Cerebellum (tissue), 4 donors: ENCODE measurements at places on chromosomes 16 and 17. TPM values are rescaled to one million over a fixed set of nuclear protein-coding genes. Genes with fewer than 3 reads are reported as not detected.
A peak's percentile ranks its signal among the peaks of the same experiment; 100 is the strongest.

- DNase-seq: no peak
Measured at GRCh38 chr17:58412961-58413586, 4.3 kb downstream of the RNF43 start.

GRCh38 chr17:45645330-45645729 lies 138.8 kb upstream of the CRHR1 start:
- DNase-seq: no peak

DNA sequence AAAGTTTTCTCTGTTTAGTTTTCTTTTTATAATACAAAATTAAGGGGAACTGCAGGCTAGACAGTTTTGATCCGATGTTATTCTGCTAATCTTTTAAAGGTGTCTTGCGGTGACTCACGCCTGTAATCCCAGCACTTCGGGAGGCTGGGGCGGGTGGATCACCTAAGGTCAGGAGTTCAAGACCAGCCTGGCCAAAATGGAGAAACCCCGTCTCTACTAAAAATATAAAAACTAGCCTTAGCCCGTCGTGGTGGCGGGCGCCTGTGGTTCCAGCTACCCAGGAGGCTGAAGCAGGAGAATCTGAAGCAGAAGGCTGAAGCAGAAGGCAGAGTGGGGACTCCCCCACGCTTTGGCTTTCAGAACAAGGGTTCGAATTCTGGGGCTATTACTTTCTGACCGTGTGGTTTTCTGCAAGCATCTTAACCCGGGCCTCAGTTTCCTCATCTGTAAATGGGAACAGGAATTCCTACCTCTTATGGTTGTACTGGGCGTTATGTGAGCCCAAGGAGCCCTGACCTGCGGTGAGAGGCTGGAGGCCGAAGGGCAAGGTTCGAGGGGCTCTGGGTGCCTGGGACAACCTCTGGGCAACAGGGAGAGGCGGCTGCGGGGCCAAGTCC lies 1.2 kb upstream of the KATNB1 start:
- no peak for DNase-seq

DNA sequence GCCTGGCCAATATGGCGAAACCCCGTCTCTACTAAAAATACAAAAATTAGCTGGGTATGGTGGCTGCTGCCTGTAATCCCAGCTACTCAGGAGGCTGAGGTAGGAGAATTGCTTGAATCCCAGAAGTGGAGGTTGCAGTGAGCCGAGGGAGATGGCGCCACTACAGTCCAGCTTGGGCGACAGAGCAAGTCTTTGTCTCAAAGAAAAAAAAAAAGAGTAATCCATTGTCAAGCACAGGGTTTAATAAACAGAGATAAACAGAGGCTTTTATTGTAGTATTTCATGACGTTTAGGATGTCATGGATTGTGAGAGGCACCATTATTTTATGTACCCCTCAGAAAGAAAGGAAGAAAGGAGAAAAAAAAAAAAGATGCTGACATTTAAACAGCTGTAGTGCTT lies 75.2 kb upstream of the RNU2-1 start:
- no peak for DNase-seq

- DNase-seq: no peak
Measured at GRCh38 chr17:28960256-28961061, 9.1 kb upstream of the PHF12 start.

GRCh38 chr17:16432017-16432416 lies 16.6 kb downstream of the TRPV2 start:
- DNase-seq: no peak

GRCh38 chr16:88382491-88383400 lies at the start of gene ZNF469:
Gene ZNF469, plus strand, starts transcription at chr16:88382959. Its CDS starts 44,512 bp downstream, at chr16:88427471.
- DNase-seq: peak; percentile 27

DNA sequence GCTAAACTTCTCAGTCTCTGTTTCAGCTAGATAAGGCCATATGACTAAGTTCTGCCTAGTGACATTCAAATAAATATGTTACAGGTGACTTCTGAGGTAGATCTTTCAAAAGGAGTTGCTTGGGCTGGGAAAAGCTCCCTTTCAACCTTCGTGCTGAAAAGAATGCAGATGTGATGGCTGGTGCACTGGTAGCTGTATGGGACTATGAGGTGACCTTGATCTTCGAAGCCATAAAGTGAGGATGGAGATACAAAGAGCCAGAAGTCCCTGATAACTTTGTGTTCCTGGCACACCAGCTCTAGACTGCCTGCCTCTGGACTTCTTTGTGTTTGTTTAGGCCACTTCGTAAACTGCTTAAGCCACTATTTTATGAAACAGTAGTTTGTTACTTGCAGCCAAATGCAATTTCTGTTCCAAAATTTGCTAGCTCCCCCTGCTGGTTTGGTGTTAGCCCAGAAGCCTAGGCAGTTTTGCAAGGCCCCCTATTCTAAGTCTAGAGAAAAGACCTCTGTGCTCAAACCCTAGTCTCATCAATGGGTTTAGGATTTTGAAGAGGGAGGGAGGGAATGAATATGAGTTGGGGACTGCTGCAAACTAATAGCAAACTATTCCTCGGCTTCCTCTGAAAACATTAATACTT lies 23.3 kb upstream of the ERCC4 start:
- no peak for DNase-seq

GRCh38 chr17:34706029-34706428 lies 126.6 kb downstream of the TMEM132E start:
- DNase-seq: no peak

GRCh38 chr16:2449118-2449517 lies 10.8 kb upstream of the TEDC2 start:
- no peak for DNase-seq

GRCh38 chr17:1375615-1376014 lies 24.4 kb downstream of the YWHAE start:
- no peak for DNase-seq

DNA sequence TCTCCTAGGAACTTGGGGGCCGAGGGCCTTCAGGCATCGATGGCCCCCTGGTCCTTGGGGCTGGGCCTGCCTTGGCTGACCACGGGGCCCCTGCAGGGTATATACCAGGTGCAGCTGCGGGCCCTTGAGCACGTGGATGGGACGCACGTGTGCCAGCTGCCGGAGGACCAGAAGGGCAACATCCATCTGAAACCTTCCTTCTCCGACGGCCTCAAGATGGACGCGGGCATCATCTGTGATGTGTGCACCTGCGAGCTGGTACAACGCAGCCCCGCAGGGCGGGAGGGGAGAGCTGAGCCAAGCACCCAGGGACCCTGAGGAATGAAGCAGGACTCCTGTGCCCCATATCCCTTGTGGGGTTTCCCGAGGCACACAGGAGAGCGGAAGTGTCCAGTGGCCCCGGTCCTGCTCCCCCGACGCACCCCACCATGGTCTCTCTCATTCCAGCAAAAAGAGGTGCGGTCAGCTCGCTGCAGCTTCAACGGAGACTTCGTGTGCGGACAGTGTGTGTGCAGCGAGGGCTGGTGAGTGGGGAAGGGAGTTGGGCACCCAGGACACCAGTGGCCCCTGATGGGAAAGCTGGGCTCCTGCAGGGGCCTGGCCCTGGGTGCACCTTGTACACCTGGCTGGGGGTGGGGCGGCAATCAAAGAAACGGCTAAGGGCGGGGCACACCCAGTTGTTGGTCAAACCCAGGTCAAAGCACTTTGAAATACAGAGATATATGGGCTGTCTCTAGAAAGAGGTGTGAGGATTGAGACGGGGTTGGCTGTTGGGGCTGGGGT lies 10.6 kb downstream of the ITGB4 start:
- DNase-seq: no peak

- DNase-seq: no peak
Measured at GRCh38 chr16:80231888-80232287, 308.9 kb upstream of the DYNLRB2 start.

DNA sequence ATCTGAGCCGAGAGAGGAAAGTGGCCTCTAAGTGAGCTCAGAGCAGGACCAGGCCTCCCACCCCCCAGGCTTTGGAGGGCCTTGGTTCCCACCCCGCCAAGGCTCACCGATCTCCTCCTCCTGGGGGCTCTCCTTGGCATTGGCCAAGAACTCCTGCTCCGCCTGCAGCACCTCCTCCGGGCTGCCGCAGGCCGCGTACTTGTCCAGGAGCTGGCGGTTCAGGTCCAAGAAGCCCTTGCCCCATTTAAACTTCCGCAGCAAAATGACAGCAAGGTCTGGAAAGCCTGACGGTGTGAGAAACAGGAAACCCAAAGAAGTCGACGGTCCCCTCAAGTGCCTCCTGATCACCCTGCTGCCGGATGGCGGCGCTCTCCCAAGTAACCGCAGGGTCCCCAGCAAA lies 1.7 kb downstream of the TSR3 start:
- no peak for DNase-seq

- DNase-seq: no peak
Measured at GRCh38 chr17:50196826-50197225, 4.6 kb downstream of the COL1A1 start.

GRCh38 chr16:52436339-52437276 lies 110.3 kb downstream of the TOX3 start:
- DNase-seq: no peak

ZNF594 gene
- 30.5 TPM for total RNA-seq

HBA2 gene
- 1,595 TPM for total RNA-seq

SPEM2 gene
- not detected for total RNA-seq

TMEM235 gene
- total RNA-seq: 1.6 TPM

PERCC1 gene
- total RNA-seq: not detected

SNX20 gene
- not detected for total RNA-seq
